NCI-H2171 treated with DMSO at 0.1 percent for 48 hours (cell line): ENCODE measurements at places on chromosomes 16 and 17.

DNA sequence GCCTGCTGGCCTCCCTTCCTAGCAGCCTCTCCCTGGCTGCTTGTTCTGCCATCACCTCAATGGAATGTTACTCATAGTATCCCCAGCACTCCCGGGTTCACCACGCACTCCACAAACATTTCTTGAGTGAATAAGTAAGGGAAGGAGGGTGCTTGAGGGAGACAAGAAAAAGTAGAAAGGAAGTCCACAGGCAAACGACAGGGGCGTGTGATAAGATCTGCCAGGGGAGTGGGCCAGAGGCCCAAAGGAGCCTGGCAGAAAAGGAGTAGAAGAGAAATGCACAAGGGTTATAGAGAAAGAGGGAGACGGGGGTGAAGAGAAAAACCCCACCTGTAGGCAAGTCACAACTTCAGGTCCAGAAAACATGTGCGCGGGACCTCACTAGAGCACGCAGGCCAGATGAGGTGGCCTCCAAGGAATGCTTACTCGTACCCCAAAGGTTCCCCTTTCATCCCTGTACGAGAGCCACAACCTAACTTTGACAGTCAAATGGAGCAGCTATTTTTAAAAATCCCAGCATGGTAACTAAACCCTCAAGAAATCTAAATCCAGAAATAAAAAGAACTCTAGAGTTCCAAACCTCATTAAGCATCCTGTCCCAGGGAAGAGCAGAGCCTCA lies 6.6 kb downstream of the ZDHHC7 start:
- no peak for DNase-seq

- peak; percentile 25 for DNase-seq
Observed at GRCh38 chr17:7220593-7221277, 997 bp downstream of the ACADVL start.

DNA sequence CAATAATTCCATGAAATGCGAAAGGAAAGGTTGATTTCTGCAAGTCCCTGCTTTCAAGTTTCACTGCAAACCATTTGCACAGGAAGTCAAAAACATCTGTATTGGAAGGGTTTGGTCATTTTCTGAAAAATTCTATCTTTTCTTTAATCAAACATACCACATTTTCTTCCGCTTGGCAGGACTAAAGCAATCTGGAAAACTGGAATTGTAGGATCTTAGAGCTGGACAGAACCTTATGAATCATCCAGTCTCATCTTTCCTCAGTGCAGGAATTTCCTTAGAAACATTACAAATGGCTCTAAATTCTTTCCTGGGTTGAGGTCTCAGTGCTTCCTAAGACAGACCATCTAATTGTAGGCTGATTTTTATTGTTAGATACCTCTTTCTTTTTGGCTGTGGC lies 111.5 kb upstream of the ELAC2 start:
- DNase-seq: no peak

DNA sequence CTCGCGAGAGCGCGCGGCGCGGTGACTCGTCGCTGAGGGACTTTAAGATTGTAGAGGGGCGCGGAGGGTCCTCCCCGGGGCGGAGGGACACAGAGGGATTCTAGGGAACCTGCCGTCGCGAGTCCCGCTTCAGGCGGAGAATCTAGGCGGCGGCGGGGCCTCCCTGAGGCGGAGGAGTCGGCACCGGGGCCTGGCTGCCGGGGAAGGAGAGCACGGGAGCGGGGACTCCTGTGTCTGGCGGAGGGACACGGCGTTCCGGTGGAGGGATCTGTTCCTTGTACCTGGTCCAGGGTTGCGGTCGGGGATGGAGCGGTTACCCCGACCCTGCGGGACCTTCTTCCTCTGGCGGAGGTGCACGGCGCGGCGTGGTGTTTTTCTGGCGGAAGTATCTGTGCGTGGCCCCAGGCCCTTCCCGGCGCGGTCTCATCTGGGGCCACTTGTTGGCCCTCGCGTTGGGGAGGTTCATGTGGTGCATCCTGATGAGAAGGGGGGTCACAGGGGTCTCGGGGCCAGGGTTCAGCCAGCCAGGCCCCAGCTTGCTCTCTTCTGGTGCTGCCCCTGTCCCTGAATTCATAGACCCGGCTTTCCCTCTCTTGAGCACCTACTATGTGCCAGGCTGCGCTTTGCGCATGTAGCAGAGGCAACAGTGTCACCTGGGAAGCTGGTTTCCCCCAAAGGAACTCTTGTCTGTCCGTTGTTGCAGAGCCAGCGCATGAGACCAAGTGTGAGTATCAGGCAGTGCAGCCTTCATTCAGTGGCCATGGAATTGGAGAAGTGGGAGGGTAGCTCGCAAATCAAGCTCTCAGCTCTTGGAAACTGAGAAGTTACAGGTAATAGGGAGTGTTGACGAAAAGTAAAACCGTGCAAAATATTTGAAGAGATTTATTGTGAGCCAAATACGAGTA lies 563 bp upstream of the ZKSCAN2 start:
- DNase-seq: peak; percentile 91

- no peak for DNase-seq
Observed at GRCh38 chr16:546909-547770, 13.1 kb upstream of the PRR35 start.

DNA sequence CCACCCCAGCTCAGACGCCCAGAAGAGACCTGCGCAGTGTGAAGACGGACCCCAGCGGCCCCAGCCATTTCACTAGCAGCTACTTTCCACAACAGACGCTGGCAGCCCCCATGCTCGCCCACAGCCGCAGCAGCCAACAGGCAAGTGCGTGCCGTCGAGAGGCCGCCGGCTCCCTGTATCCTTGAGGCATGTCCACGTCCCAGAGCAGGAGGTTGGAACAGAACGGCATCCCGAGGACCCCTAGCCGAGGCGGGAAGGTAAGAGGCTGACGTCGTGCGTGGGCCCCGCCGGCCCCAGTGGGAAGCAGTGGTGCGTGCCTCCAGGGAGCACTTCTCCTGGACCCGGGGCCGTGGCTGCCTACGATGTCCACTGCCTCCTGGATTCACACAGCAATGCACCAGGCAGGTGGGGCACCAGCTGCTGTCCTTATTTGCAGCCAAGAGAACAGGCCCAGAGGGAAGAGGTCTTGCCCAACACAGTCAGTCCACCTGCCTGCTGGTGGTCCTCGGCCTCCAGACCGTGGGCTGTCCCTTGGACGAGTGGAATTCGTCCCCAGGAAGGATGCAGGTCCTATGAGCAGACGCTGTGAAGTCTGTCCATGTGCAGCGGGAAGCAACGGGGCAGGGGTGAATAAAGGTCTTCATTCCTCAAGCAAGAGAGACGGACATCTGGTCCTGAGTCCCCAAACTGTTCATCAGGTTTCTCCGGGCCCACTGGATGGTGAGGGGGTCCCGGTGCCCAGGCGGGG lies 38.5 kb downstream of the SLC7A5 start:
- DNase-seq: no peak

GRCh38 chr17:57724026-57724728 lies 20.9 kb downstream of the CCDC182 start:
- no peak for DNase-seq

- no peak for DNase-seq
Observed at GRCh38 chr17:80742091-80742490, 197.5 kb downstream of the RPTOR start.

- peak; percentile 99 for DNase-seq
Observed at GRCh38 chr16:90077240-90077756, at the start of gene PRDM7. Gene PRDM7 (minus strand): TSS chr16:90077331. CDS start chr16:90075910, 1,421 bp downstream.

DNA sequence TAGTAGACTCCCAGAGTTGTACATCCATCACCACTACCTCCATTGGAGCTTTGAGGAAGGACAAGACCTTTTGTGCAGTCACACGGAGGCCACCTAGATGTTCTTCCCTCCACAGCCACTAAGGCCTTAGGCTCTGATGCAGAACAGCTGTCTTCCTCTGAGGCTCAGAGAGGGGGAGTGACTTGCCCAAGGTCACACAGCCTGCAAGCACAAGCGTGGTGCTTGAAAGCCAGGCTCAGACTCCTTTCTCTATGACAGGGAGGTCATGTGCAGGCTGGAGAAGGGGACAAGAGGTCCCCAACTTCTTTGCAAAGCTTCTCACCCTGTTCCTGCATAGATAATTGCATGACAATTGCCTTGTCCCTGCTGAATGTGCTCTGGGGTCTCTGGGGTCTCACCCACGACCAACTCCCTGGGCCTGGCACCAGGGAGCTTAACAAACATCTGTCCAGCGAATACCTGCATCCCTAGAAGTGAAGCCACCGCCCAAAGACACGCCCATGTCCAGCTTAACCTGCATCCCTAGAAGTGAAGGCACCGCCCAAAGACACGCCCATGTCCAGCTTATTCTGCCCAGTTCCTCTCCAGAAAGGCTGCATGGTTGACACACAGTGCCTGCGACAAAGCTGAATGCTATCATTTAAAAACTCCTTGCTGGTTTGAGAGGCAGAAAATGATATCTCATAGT lies 12.7 kb downstream of the SCGB1C2 start:
- DNase-seq: no peak

DNA sequence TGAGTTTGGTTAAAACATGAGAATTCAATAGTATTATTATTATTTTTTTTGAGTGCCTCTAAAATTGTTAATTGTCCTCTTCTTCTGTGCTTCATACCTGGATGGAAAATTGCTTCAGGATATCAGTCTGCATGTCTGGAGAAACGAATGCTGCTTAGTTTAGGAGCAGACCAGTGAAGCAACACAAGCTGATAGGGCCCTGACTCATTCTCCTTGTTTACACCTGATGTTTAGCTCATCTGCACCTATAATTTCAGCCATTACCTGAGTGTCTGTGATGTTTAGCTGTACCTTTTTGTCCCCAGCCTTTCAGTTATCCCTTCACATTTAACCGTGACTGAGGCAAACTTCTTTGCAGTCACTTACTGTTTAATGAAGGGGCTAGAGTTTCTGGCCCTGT lies 14.8 kb downstream of the SNTB2 start:
- peak; percentile 32 for DNase-seq

GRCh38 chr17:81118308-81119221 lies 46.7 kb upstream of the PVALEF start:
- no peak for DNase-seq

DNA sequence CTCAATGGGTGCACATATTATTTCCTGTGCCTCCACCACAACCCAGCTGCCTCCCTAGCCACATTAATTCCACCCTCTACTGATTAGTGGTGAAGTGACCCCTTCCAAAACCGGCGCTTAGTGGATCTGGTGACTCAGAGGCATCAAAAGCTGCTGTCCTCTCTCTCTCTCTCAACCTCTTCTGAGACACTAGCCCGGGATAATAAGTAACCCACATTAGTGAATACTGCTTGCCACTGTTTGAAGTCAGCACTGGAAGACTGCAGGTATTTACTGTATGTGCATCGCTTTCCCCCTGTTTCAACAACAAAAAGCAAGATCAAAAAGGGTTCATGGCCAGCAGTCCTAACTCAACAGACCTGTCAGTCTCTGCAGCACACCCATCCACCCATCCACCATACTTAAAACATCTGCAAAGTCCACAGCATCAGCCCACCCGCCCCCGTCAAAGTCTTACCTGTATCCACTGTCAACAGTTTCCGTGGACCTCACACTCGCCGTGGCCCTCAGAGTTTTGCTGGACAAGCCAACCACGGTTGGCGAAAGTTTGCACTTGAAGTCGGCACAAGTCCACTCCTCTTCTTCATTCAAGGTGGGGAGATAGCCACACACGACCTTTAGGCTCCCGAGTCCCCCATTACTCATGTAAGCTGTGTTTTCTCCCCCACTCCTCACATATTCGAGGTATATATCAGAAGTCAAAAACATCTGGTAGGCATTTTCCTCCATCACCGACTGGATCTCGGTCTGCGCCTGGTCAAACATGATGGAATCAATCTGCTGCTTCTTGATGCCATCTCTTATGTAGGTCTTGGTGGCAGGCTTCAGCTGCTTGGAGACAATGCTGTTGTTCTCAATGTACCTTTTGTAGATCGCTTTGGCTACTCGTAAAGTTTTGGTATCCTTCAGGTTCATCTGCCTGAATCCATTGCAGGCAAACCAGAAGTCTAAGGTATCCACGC lies 3.8 kb downstream of the AXIN2 start:
- DNase-seq: no peak

DNA sequence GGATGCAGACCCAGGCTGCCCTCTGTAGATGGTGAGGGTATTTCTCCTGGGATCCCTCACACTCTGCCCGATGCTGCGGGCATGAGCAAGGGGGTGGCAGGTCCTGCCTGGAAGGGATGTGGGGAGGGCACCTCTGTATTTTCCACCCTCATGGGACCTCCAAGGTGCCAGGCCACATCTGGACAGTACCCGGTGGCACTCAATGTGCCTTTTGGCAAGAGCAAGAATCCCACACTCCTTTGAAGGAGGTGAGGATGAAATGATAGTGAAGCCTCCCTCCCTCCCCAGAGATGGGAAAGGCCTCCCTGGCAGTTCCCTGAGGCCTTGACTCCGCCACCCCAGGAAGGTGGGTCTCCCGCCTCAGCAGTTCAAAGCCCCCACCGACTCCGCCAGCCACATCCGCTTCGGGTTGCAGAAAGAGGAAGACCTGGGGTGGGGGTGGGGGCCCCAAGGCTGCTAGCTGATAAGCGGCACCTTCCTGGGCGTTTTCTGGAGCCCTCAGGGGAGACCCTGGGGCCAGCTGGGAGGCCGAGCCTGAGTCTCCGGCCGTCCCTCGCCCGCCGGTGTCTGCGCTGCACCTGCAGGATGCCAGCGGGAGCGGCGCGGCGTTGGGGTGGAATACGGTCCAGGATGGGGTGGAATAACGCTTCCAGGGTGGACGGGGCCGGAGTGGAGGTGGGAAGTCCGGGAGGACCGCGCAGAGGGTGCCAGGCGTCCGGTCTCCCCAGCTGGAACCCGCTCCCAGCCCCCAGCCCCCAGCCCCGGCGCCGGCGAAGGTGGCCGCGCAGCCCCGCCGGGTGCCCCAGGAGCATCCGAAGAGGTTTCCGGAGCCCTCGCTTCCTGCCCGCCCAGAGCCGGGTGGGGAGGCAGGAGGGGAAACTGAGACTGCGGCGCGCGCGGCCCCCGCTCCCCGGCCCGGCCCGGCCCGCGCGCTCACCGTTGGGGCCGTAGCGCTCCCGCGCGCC lies 718 bp downstream of the ATP2A3 start:
- no peak for DNase-seq
